Aorta (tissue), 5 donors: ENCODE measurements at places on chromosomes 2 and 18. TPM values are rescaled to one million over a fixed set of nuclear protein-coding genes. Genes with fewer than 3 reads are reported as not detected.

The MSTN gene
- total RNA-seq = 0.48 TPM

The SULT1C3 gene
- total RNA-seq = not detected

The CDH20 gene
- total RNA-seq = not detected

The KYNU gene
- total RNA-seq = 6.8 TPM

The R3HDM1 gene
- 31.5 TPM for total RNA-seq

The TTR gene
- not detected for total RNA-seq

- no peaks in the 10 kb centered on the region for H3K4me1 ChIP-seq
- no peak for DNase-seq
- H3K36me3 ChIP-seq = no peaks in the 10 kb centered on the region
- H3K4me3 ChIP-seq = no peak overlapping the region
- H3K27ac ChIP-seq = no peak overlapping the region
Observed at GRCh38 chr2:145811276-145812164, 1291.6 kb upstream of the ZEB2 start.

DNA sequence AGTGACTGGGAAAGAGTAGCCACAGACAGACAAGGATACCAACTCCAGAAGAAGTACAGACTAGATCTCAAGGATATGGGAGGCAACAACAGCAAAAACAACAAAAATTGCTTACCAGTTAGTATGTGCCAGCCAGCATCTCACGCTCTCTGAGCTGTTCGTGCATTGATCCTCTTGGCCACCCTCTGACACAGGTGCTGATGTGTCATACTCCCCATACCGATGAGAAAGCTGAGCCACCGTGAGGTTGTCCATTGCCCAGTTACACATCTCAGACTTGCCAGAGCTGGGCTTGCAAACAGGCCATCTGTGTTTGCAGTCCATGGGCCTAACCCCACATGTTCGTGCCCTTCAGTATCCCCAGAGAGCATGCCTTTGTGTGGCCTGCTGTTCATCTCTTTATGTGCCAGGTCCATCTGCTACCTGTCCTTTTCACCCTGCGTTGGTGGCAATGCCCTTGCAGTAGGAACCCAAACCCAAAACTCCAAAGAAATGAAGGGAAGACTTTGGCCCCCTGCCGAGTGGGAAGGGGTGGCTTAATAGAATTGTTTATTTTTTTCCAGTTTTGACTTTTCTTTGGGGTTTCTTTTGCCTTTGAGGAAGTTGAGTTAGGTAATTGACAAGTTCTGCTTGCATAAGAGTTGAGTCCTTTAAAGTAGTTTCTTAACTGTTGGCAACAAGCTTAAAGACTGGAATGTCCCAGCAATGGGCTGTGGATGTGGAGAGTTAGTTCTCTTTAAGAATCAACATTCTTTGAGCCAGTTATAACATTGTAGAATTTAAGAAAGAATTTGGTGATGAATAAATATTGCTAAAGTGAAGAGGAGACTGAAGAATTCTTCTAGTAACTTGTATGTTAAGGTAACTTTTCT is 46.7 kb downstream of the LYPD6B start:
- no peak overlapping the region for H3K27ac ChIP-seq
- H3K4me3 ChIP-seq = no peak overlapping the region

GRCh38 chr2:222912117-222912516 is 51.3 kb downstream of the ACSL3 start:
- no peak overlapping the region for H3K27ac ChIP-seq
- DNase-seq = no peak
- H3K36me3 ChIP-seq = peaks cover 3% of the 10 kb centered on the region
- no peak overlapping the region for H3K4me3 ChIP-seq

- H3K36me3 ChIP-seq = no peaks in the 10 kb centered on the region
- H3K4me3 ChIP-seq = no peak overlapping the region
- no peaks in the 10 kb centered on the region for H3K27me3 ChIP-seq
- no peaks in the 10 kb centered on the region for H3K4me1 ChIP-seq
- no peak for DNase-seq
- H3K27ac ChIP-seq = no peak overlapping the region
Observed at GRCh38 chr2:227180770-227181169, 16.3 kb downstream of the COL4A3 start.

- H3K36me3 ChIP-seq = no peaks in the 10 kb centered on the region
- H3K4me1 ChIP-seq = no peaks in the 10 kb centered on the region
- peak overlapping the region; percentile 53 for H3K4me3 ChIP-seq
- no peak overlapping the region for H3K27ac ChIP-seq
- no peaks in the 10 kb centered on the region for H3K27me3 ChIP-seq
Observed at GRCh38 chr18:3874125-3874524, 424.2 kb downstream of the TGIF1 start.

DNA sequence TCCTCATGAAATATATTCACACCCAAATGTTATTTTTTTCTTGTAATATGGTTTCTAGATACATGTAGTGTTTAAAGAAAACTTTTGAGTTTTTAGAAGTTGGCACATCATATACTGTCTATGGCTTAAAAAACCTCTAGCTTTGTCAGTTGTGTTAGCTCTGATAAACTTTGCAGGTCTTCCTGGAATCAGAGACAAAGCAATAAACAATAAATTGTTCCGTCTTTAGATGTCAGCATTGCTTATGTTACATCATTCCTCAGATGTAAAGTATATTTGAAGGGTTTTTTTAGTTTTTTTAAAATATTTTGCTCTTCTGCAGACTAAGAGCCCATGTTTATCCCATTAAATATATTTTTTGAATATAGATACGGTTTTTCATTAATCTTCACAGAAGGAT is 145.1 kb downstream of the GPD2 start:
- H3K27ac ChIP-seq = no peak overlapping the region
- H3K4me3 ChIP-seq = no peak overlapping the region
- H3K36me3 ChIP-seq = no peaks in the 10 kb centered on the region
- DNase-seq = no peak
- no peaks in the 10 kb centered on the region for H3K4me1 ChIP-seq

GRCh38 chr2:69847068-69847828 is 17.8 kb downstream of the GMCL1 start:
- no peaks in the 10 kb centered on the region for H3K27me3 ChIP-seq
- peaks cover 4% of the 10 kb centered on the region for H3K36me3 ChIP-seq
- H3K4me3 ChIP-seq = no peak overlapping the region
- H3K27ac ChIP-seq = no peak overlapping the region

DNA sequence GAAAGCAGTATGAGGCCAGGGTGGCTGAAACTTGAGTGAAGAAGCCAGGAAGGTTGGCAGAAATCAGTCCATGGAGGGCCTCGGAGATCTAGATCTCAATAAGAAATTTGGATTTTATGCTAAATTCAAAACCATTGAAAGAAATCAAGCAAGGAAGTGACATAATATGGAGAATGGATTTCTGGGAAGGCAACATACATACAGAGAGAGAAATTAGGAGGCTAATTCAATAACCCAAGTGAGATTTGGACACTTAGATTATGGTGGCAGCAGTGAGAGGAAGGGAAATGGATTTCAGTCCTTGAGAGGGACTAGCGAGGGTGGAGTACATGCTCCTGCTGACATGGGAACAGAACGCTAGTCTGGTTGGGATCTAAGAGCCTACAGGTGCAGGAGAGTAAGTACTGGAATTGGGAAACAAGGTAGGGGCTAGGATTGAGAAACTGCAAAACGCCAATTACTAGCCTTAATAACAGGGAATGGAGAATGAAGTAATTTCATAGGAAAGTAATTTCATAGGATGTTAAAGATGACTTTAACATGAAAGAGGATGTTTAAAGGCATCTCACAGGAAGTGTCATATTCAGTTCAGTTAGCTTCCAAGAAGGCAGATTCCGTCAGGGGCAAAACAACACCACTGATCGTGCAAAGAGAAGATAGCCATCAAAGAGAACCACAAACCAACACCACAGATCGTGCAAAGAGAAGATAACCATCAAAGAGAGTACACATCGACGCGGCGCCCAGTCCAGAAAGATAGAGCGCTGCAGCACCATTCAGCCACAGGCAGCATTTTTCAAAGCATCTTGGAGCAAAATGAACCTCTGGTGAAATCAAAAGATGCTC is 27.2 kb downstream of the CDKL4 start:
- no peaks in the 10 kb centered on the region for H3K27me3 ChIP-seq
- DNase-seq = no peak
- no peaks in the 10 kb centered on the region for H3K36me3 ChIP-seq
- no peak overlapping the region for H3K4me3 ChIP-seq

GRCh38 chr2:162086904-162087303 is 12.9 kb upstream of the DPP4 start:
- DNase-seq = no peak
- H3K4me3 ChIP-seq = no peak overlapping the region
- H3K27ac ChIP-seq = no peak overlapping the region
- H3K27me3 ChIP-seq = no peaks in the 10 kb centered on the region

- no peaks in the 10 kb centered on the region for H3K27me3 ChIP-seq
- no peak overlapping the region for H3K27ac ChIP-seq
- no peak for DNase-seq
- H3K4me3 ChIP-seq = no peak overlapping the region
- no peaks in the 10 kb centered on the region for H3K36me3 ChIP-seq
Observed at GRCh38 chr2:72895154-72895553, 7.9 kb downstream of the SPR start.
